ENCODE measurements at places on chromosomes 16 and 17. TPM values are rescaled to one million over a fixed set of nuclear protein-coding genes. Genes with fewer than 3 reads are reported as not detected.

EPOP gene
- total RNA-seq: 13.9 TPM

CD300LF gene
- not detected for total RNA-seq

SMTNL2 gene
- 176 TPM for total RNA-seq

TAT gene
- total RNA-seq: not detected

SRSF1 gene
- 209 TPM for total RNA-seq

CLEC19A gene
- total RNA-seq: not detected

CDRT15 gene
- total RNA-seq: not detected

CCDC200 gene
- 0.48 TPM for total RNA-seq

POLR2C gene
- 164 TPM for total RNA-seq

FOXL1 gene
- total RNA-seq: 2.0 TPM

DNA sequence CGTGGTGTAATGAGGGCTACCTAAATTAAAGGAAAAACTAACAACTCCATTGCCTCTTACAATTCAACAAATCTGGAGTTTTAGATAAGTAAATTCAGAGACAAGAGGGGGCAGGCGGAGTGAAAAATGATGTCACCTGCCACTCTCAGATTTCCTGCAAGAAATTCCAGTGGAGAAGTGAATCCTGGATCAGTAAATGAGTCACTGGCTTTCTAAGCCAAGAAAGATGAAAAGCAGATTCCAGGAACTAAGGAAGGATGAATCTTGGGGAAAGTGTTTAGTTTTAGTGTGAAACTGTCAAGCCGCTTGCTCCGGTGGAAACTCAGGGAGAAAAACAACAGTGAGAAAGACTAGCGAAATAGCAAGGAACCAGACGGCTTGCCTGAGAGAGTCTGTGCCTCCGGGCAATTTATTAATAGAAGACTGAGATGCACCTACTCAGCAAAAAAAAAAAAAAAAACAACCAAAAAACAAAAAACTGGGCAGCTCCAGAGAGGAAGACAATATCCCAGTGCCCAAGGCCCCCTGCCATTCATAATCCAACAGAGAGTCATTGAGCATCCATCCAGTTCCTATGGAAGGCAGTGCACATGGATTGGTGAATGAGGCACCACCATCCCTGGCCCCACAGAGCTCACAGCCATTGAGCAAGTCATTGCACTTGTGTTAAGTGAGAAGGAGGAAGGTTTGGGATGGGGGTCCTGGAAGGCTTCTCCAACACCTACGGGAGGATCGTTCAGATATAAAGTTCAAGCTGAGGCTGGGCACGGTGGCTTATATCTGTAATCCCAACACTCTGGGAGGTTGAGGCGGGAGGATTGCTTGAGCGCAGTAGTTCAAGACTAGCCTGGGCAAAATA, 12.1 kb upstream of the RIPOR1 start:
- H3K4me3 ChIP-seq: no peak overlapping the region
- no peaks in the 10 kb centered on the region for H3K36me3 ChIP-seq
- H3K27me3 ChIP-seq: peaks cover 50% of the 10 kb centered on the region
- peak; percentile 50 for DNase-seq
- no peak overlapping the region for H3K27ac ChIP-seq
- no peaks in the 10 kb centered on the region for H3K4me1 ChIP-seq

GRCh38 chr16:66895689-66895979, 15.3 kb downstream of the PDP2 start:
- no peaks in the 10 kb centered on the region for H3K36me3 ChIP-seq
- peaks cover 32% of the 10 kb centered on the region for H3K4me1 ChIP-seq
- no peak for DNase-seq

DNA sequence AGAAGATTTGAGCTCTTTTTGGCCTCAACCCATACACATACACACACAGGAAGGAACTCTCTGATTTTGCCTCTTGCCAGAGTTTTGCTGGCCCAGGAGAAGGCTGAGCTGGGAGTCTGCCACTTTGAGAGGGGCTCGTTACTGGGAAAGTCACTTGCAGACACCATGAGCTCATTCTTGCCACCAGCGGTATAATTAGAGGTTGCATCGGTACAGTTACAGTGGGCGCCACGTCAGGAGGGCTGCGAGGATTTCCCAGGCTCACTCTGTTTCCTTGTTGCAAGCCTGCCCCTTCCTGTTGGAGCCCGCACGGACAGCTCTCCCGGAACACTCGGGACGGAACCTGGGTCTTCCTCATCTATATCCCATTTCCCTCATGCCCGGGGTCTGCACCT, 3.1 kb upstream of the SDK2 start:
- no peaks in the 10 kb centered on the region for H3K36me3 ChIP-seq
- H3K4me3 ChIP-seq: no peak overlapping the region
- peaks cover 5% of the 10 kb centered on the region for H3K4me1 ChIP-seq
- H3K27me3 ChIP-seq: no peaks in the 10 kb centered on the region
- H3K27ac ChIP-seq: no peak overlapping the region

- no peaks in the 10 kb centered on the region for H3K36me3 ChIP-seq
- no peak overlapping the region for H3K4me3 ChIP-seq
- H3K27me3 ChIP-seq: no peaks in the 10 kb centered on the region
- no peak overlapping the region for H3K27ac ChIP-seq
- no peaks in the 10 kb centered on the region for H3K4me1 ChIP-seq
Measured at GRCh38 chr17:8392274-8392673, 5.4 kb downstream of the RNF222 start.

- H3K36me3 ChIP-seq: no peaks in the 10 kb centered on the region
- no peak overlapping the region for H3K4me3 ChIP-seq
- H3K27me3 ChIP-seq: no peaks in the 10 kb centered on the region
- DNase-seq: peak; percentile 77
- peaks cover 27% of the 10 kb centered on the region for H3K4me1 ChIP-seq
- H3K27ac ChIP-seq: peak overlapping the region; percentile 58
Measured at GRCh38 chr17:43416998-43417890, 18.5 kb downstream of the ARL4D start.

- H3K4me3 ChIP-seq: no peak overlapping the region
- H3K27ac ChIP-seq: peak overlapping the region; percentile 45
- peaks cover 8% of the 10 kb centered on the region for H3K4me1 ChIP-seq
- peak; percentile 27 for DNase-seq
- H3K27me3 ChIP-seq: no peaks in the 10 kb centered on the region
Measured at GRCh38 chr16:11302977-11303376, 21.8 kb upstream of the PRM1 start.

- peaks cover 8% of the 10 kb centered on the region for H3K4me1 ChIP-seq
- H3K27me3 ChIP-seq: peaks cover 35% of the 10 kb centered on the region
- DNase-seq: peak; percentile 29
- H3K36me3 ChIP-seq: no peaks in the 10 kb centered on the region
- H3K4me3 ChIP-seq: no peak overlapping the region
- no peak overlapping the region for H3K27ac ChIP-seq
Measured at GRCh38 chr17:77884019-77884418, 74.5 kb upstream of the TNRC6C start.

GRCh38 chr17:44830359-44831288, 537 bp upstream of the GJC1 start:
- peak overlapping the region; percentile 82 for H3K27ac ChIP-seq
- no peaks in the 10 kb centered on the region for H3K36me3 ChIP-seq
- H3K4me1 ChIP-seq: peaks cover 16% of the 10 kb centered on the region
- peak overlapping the region; percentile 96 for H3K4me3 ChIP-seq

DNA sequence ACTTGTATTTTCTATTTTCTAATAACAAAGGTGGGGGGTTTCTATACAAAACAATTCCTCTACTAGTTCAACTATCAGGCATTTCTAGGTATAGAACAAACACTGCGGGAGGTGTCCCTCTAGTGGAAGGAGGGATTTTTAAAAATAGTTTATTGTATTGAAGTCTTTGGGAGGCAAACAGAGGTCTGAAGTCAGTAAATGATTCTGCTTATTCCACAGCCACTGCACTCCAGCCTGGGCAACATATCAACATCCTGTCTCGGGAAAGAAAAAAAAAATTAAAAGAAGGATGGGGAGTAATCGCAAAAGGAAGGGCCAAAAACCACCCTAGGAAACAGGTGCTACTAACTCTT, 648 bp upstream of the ERCC4 start:
- no peak overlapping the region for H3K27ac ChIP-seq
- peak overlapping the region; percentile 13 for H3K4me3 ChIP-seq
- DNase-seq: peak; percentile 69
- no peaks in the 10 kb centered on the region for H3K36me3 ChIP-seq

DNA sequence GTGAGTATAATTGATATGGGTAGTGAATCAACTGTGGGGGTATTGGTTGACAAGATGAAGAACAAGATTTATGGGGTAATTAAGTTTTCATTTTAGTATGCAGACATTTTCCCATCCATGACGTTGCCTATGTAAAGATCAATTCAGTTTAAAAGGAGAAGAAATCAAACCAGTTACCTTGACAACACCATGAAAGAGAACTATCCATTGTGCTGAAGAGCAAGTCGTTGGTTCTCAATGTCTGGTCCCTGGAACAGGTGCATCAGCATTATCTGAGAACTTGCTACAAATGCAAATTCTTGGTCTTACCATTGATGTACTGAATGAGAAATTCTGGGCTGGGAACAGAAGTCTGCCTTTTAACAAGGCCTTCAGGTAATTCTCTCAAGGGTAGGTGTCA, 801 bp upstream of the OR4D2 start:
- H3K4me3 ChIP-seq: no peak overlapping the region
- no peak overlapping the region for H3K27ac ChIP-seq
- peaks cover 63% of the 10 kb centered on the region for H3K27me3 ChIP-seq
- no peaks in the 10 kb centered on the region for H3K36me3 ChIP-seq
- no peaks in the 10 kb centered on the region for H3K4me1 ChIP-seq

DNA sequence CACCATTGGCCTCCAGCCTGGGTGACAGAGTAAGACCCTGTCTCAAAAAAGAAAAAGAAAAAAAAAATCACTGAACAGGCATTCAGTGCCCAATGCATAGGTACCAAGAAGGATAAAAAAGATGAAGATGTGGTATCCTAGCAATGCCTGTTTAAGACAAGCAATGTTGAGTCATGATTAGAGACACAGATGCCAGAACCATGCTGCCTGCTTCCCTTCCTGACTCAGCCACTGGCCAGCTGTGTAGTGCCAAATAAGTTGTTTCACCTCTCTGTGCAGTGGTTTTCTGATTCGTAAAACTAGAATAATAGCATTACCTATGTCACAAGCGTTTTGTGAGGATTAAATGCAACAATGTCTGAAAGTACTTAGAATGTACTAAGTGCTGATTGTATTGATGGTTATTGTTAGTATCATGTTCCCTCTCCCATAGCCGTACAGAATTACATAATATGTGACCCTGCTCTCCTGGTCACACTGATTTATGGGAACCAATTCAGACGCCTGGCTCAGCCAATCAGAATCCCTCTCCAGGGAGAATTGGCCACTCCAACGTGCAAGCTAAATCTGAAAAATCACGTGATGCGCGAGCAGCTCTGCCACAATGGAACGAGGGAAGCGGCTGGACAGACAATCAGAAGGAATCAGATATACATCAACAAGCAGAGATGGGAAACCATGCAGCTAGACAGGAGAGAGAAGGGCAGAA, 241.9 kb downstream of the SLC39A11 start:
- peak; percentile 47 for DNase-seq
- no peaks in the 10 kb centered on the region for H3K4me1 ChIP-seq
- no peak overlapping the region for H3K4me3 ChIP-seq
- no peak overlapping the region for H3K27ac ChIP-seq
- H3K27me3 ChIP-seq: no peaks in the 10 kb centered on the region

DNA sequence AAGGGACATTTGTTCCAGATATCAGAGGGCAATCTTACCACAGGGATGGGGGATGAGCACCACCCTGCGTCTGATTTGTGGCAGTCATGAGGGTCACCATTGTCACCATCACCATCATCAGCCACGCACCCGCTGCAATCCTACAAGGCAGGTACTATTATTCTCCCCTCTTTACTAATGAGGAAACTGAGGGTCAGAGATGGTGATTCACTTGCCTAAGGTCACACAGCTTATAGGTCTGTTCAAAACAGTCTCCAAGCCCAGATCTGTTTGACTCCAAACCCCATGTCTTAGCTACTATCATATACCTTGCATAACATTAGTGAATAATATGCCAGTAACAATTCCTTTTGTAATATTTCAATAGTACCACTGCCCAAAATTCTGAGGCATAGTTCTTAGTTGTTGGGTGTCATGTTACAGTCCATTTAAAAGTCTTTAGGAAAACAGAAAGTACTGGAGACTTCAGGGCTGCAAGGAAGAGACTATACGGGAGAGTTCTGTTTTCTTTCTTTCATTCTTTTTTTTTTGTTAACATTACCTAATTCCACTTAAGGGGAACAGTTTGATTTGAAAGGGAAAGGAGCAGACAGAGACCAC, 166.4 kb downstream of the C16orf95 start:
- no peaks in the 10 kb centered on the region for H3K36me3 ChIP-seq
- H3K27ac ChIP-seq: no peak overlapping the region
- H3K27me3 ChIP-seq: no peaks in the 10 kb centered on the region
- no peak for DNase-seq
- no peak overlapping the region for H3K4me3 ChIP-seq

DNA sequence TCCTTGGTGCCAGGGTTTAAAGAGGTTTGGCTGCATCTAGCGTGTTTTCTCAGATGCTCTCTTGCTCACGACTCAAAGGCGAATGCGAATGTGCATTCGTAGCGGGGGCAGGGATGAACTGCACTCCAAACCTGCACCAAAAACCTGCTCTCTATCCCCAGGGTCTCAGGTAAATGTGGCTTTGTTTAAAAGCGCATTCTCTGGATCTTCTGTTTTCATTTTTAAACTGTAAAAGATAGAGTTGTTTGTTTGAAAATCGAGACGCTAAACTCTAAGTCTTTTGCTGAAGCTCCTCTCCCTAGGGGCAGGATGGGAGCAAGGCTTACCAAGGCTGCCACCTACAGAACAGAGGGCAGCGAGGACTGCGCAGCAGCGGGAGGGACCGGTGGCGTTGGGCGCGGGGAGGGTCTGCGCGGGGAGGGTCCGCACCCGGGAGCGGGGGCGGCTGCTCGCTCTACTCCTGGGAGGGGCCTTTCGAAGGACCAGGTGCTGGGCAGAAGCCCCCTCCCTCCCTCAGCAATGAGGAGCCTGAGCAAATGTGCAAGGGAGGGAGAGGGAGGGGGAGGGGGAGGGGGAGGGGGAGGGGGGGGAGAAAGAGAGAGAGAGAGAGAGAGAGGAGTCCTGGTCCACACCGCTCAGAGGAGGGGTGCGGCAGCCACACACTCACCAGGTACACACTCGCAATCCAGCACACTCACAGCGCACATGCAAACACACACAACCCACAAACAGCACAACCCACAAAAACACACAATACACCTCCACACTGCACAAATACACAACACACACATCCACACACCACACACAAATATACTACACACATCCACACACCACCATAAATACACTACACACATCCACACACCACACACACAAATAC, 142.8 kb downstream of the GRIN2A start:
- no peaks in the 10 kb centered on the region for H3K4me1 ChIP-seq
- peak; percentile 66 for DNase-seq
- peak overlapping the region; percentile 28 for H3K4me3 ChIP-seq
